ENCODE measurements at places on chromosomes 7 and 10. TPM values are rescaled to one million over a fixed set of nuclear protein-coding genes. Genes with fewer than 3 reads are reported as not detected.

DNA sequence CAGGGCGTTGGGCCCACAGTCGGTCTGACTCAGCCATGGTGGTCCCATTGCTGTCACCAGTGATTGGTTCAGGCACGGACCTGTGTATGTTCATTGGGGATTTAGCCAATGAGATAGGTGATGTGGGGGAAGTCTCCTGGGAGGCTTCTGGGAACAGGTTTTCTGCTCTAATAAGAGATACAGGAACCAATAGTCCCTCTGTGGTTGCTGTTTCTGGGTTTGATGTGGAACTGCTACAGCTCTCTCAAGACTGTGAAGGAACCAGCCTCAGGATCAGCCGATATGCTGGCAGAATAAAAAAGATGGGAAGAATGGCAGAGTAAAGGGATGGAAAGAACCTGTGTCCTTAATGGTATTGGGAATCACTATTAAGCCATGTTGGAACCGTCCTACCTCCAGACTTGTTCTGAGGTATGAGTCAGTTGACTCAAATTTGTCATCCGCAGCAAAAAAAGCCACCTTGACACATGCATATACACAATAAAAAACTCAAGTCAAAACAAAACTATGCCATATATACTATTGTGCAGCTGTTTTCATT is 70.6 kb downstream of the MCMBP start:
- peaks cover 5% of the 10 kb centered on the region for H3K36me3 ChIP-seq
- DNase-seq, result no peak
- peak overlapping the region; percentile 78 for H3K27ac ChIP-seq
- H3K4me1 ChIP-seq, result peaks cover 4% of the 10 kb centered on the region

- no peak overlapping the region for H3K4me3 ChIP-seq
- H3K36me3 ChIP-seq, result peaks cover 9% of the 10 kb centered on the region
- H3K4me1 ChIP-seq, result peaks cover 61% of the 10 kb centered on the region
- no peak for DNase-seq
- no peaks in the 10 kb centered on the region for H3K27me3 ChIP-seq
- peak overlapping the region; percentile 92 for H3K27ac ChIP-seq
Measured at GRCh38 chr10:79045566-79046175, 23.1 kb upstream of the ZMIZ1 start.

DNA sequence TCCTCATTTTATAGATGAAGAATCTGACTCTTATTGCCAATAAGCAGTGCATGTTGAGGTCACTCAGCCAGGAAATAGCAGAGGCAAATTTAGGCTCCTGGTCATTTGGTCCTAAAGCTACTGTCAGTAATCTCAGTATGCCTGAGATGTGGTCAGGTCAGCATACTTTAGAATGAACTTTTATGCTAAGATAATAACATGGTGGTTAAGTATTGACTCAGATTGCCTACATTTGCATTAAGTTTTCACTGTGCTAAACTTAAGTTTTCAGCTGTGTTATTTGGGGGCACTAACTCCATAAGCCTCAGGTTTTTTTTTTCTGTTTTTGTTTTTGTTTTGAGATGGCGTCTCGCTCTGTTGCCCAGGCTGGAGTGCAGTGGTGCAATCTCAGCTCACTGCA is 35.9 kb upstream of the CCSER2 start:
- no peak overlapping the region for H3K4me3 ChIP-seq
- no peak overlapping the region for H3K27ac ChIP-seq
- H3K36me3 ChIP-seq, result no peaks in the 10 kb centered on the region
- H3K4me1 ChIP-seq, result no peaks in the 10 kb centered on the region

DNA sequence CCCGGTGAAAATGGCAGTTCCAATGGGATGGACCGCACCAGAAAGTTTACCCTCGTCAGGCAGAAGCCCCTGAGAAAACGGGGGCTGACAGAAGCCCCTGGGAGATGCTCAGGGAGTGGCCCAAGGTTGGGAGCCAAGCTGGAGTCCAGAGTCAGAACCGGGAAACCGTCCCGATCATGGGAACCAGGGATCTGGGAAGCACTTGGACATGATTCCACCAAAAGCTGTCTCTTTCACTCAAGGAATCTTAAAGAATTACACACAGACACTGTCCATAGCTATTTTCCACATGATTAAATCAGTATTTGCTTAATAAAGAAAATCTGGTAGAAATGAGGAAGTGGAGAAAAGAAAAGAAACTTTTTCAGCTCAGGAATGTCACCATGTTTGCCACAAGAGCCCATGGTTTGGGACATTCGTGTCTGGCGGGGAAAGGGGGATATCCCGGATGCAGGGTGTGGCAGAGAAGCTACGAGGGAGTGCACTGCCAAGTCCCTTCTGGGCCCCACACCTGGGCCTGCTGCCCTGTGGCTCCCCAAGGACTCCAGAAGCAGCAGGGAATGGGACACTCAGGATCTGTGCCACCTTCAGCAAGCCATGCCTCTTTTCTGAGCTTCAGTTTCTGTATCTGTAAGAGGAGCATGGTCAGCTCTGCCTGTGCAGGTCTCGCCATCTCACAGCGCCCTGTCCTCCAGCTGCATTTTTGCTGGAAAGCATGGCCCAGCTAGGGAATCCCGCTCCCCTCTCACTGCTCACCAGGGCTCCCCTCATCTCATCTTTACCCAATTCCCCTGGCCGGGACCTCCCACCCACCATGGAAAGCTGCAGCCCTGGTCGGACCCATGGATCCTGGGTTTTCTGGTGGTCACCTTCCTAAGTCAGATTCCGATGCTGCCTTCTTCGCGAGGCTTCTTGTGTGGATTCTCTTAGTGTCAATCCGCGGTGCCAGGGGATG is 225.1 kb upstream of the GRB10 start:
- H3K4me3 ChIP-seq, result no peak overlapping the region
- no peak overlapping the region for H3K27ac ChIP-seq
- H3K4me1 ChIP-seq, result peaks cover 2% of the 10 kb centered on the region
- H3K27me3 ChIP-seq, result peaks cover 13% of the 10 kb centered on the region
- no peak for DNase-seq
- no peaks in the 10 kb centered on the region for H3K36me3 ChIP-seq

GRCh38 chr10:74097776-74098175 is 52.9 kb downstream of the AP3M1 start:
- peaks cover 20% of the 10 kb centered on the region for H3K36me3 ChIP-seq
- no peaks in the 10 kb centered on the region for H3K27me3 ChIP-seq
- peaks cover 19% of the 10 kb centered on the region for H3K4me1 ChIP-seq
- no peak overlapping the region for H3K4me3 ChIP-seq

Gene BEND7
- 0.76 TPM for total RNA-seq

GRCh38 chr7:102008535-102009262 is 191.3 kb downstream of the CUX1 start:
- H3K4me1 ChIP-seq, result peaks cover 13% of the 10 kb centered on the region
- no peaks in the 10 kb centered on the region for H3K36me3 ChIP-seq
- H3K27me3 ChIP-seq, result no peaks in the 10 kb centered on the region

GRCh38 chr7:94466516-94466915 is 43.1 kb upstream of the CASD1 start:
- H3K4me1 ChIP-seq, result no peaks in the 10 kb centered on the region
- peaks cover 12% of the 10 kb centered on the region for H3K27me3 ChIP-seq
- DNase-seq, result no peak
- H3K4me3 ChIP-seq, result no peak overlapping the region

GRCh38 chr7:39184391-39184790 is 206.7 kb downstream of the POU6F2 start:
- no peaks in the 10 kb centered on the region for H3K36me3 ChIP-seq
- H3K27ac ChIP-seq, result no peak overlapping the region
- no peaks in the 10 kb centered on the region for H3K4me1 ChIP-seq
- DNase-seq, result no peak
- H3K27me3 ChIP-seq, result peaks cover 7% of the 10 kb centered on the region
- H3K4me3 ChIP-seq, result no peak overlapping the region

GRCh38 chr10:60334991-60335390 is 54.7 kb downstream of the ANK3 start:
- peaks cover 2% of the 10 kb centered on the region for H3K36me3 ChIP-seq
- no peak overlapping the region for H3K27ac ChIP-seq
- no peak overlapping the region for H3K4me3 ChIP-seq
- DNase-seq, result no peak
- no peaks in the 10 kb centered on the region for H3K27me3 ChIP-seq

DNA sequence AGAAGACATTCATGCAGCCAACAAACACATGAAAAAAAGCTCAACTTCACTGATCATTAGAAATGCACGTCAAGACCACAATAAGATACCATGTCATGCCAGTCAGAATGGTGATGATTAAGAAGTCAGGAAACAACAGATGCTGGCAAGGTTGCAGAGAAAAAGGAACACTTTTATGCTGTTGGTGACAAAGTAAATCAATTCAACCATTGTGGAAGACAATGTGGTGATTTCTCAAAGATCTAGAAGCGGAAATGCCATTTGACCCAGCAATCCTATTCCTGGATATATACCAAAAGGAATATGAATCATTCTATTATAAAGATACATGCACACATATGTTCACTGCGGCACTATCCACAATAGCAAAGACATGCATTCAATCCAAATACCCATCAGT is 77.6 kb downstream of the C10orf90 start:
- no peak for DNase-seq
- no peak overlapping the region for H3K27ac ChIP-seq
- no peaks in the 10 kb centered on the region for H3K4me1 ChIP-seq

Gene C7orf33
- total RNA-seq, result not detected

Gene VAX1
- not detected for total RNA-seq

Gene PDLIM1
- total RNA-seq, result 8.3 TPM

- H3K36me3 ChIP-seq, result no peaks in the 10 kb centered on the region
- no peak overlapping the region for H3K4me3 ChIP-seq
- peaks cover 14% of the 10 kb centered on the region for H3K27me3 ChIP-seq
- no peak overlapping the region for H3K27ac ChIP-seq
Measured at GRCh38 chr7:33072471-33072870, 9.9 kb upstream of the NT5C3A start.

Gene OGDH
- total RNA-seq, result 130 TPM

GRCh38 chr7:76155938-76156337 is 45.8 kb upstream of the SRRM3 start:
- peaks cover 17% of the 10 kb centered on the region for H3K4me1 ChIP-seq
- no peaks in the 10 kb centered on the region for H3K36me3 ChIP-seq
- no peak overlapping the region for H3K4me3 ChIP-seq
- no peak for DNase-seq
- H3K27me3 ChIP-seq, result no peaks in the 10 kb centered on the region
- no peak overlapping the region for H3K27ac ChIP-seq

Gene LRRC17
- total RNA-seq, result not detected

DNA sequence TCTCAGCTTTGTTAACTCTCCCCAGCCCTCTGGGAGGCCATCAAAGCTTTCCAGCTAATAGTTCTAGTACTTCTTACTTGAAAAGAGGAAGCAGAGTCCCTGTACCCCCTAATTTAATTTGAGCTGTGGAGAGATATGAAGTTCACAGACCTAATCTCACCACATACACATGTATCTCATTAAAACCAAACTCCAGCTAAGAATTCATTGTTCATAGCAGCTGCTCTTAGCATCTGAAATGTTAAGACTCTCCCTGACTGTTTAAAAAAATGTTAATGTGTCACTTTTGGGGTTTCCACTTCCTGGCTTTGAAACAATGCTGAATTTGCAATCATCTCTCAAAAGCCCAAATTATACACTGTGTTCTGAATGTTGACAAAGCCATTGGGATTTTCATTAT is 16.2 kb upstream of the MRC1 start:
- DNase-seq, result no peak
- no peak overlapping the region for H3K27ac ChIP-seq
- H3K4me3 ChIP-seq, result no peak overlapping the region

GRCh38 chr10:19911886-19912285 is 95.7 kb downstream of the PLXDC2 start:
- H3K27ac ChIP-seq, result no peak overlapping the region
- no peaks in the 10 kb centered on the region for H3K27me3 ChIP-seq
- no peak overlapping the region for H3K4me3 ChIP-seq
- no peaks in the 10 kb centered on the region for H3K36me3 ChIP-seq
- no peaks in the 10 kb centered on the region for H3K4me1 ChIP-seq

Gene DGKI
- total RNA-seq, result 0.02 TPM

GRCh38 chr7:15459018-15459615 is 102.7 kb downstream of the AGMO start:
- H3K27ac ChIP-seq, result no peak overlapping the region
- DNase-seq, result no peak
- no peaks in the 10 kb centered on the region for H3K36me3 ChIP-seq
- H3K27me3 ChIP-seq, result no peaks in the 10 kb centered on the region
- no peaks in the 10 kb centered on the region for H3K4me1 ChIP-seq
- H3K4me3 ChIP-seq, result no peak overlapping the region

Gene PNLIPRP1
- total RNA-seq, result not detected

DNA sequence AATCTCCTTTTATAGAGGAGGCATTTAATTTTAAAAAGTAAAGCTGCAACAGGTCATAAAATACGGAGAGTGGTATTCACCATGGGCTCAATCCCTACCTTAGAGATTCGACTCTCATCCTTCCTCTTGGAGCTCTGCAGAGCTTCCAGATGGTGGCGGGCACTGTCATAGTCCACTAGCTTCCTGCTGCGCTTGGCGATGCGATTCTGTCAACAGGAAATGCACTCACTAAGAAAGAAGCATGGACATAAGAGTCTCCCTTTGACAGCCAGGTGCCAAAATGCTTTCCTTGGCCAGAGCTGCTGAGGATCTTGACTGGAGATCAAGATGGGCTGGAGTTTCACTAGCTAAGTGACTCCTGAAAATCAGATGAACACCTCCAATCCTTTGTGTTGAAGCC is 154.4 kb downstream of the AMPH start:
- DNase-seq, result no peak
- no peak overlapping the region for H3K4me3 ChIP-seq
- peaks cover 2% of the 10 kb centered on the region for H3K36me3 ChIP-seq
- no peaks in the 10 kb centered on the region for H3K4me1 ChIP-seq
- H3K27ac ChIP-seq, result no peak overlapping the region

DNA sequence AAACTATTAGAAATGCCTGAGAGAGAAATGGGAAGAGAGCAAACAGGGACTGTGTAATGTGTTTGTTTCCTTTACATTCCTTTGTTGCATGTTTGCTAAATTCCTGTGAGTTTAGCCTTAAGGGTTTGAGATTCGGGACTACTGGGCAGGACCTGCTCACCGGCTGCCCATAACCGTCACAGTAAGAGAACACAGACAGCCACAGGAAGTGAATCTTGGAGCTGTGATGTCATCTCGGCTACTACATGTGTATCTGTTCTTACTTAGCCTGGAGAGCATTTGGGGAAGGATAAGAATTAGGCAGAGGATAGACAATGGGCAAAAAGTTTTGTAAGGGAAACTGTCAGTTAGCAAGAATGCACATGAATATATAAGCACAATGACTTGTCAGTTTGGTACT is 485.1 kb upstream of the KLF6 start:
- H3K27me3 ChIP-seq, result peaks cover 10% of the 10 kb centered on the region
- H3K27ac ChIP-seq, result peak overlapping the region; percentile 27
- H3K4me3 ChIP-seq, result no peak overlapping the region
- no peaks in the 10 kb centered on the region for H3K36me3 ChIP-seq
- peaks cover 6% of the 10 kb centered on the region for H3K4me1 ChIP-seq

GRCh38 chr10:104804880-104805279 is 163.8 kb downstream of the SORCS3 start:
- no peaks in the 10 kb centered on the region for H3K27me3 ChIP-seq
- H3K27ac ChIP-seq, result no peak overlapping the region
- H3K4me1 ChIP-seq, result no peaks in the 10 kb centered on the region
- DNase-seq, result no peak
- H3K4me3 ChIP-seq, result no peak overlapping the region
- no peaks in the 10 kb centered on the region for H3K36me3 ChIP-seq
